ENCODE measurements at places on chromosomes 16 and 17.

- no peak for DNase-seq
Observed at GRCh38 chr16:22923491-22923890, 109.5 kb downstream of the HS3ST2 start.

- no peak for DNase-seq
Observed at GRCh38 chr16:35792516-35793285, 2333.3 kb downstream of the TP53TG3F start.

- DNase-seq, result no peak
Observed at GRCh38 chr16:30667361-30667905, 9.2 kb downstream of the FBRS start.

GRCh38 chr17:7063518-7064094 is 16.4 kb downstream of the CLEC10A start:
- DNase-seq, result no peak

DNA sequence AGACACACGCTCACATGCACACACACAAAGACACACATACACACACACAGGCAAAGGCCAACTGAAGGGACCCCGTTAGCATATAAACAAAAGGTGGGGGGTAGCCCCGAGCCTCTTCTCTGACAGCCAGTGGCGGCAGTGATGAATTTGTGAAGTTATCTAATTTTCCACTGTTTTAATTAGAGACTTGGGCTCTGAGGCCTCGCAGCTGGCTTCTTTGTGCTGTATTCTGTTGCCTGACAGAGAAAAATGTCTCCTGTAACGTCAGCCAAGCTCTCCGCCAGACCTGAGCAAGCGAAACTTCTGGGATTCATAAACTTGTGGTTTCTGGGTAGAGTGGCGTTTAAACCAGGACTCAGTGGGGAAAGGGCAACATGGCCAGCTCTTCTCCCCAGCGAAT is 113.9 kb upstream of the FOXF1 start:
- peak; percentile 60 for DNase-seq

- DNase-seq, result no peak
Observed at GRCh38 chr16:78686601-78687000, 587.1 kb downstream of the WWOX start.

GRCh38 chr17:7131423-7131791 is 16.8 kb upstream of the ASGR2 start:
- no peak for DNase-seq

Data from hepatocyte (in vitro differentiated cells).